ENCODE measurements at places on chromosomes 4 and X.

- DNase-seq, result no peak
Observed at GRCh38 chr4:174559894-174560293, 37.6 kb upstream of the HPGD start.

- no peak for DNase-seq
Observed at GRCh38 chr4:58602731-58603359, 1492.7 kb upstream of the IGFBP7 start.

GRCh38 chrX:138849521-138849920, 138.0 kb upstream of the FGF13 start:
- DNase-seq, result no peak

- no peak for DNase-seq
Observed at GRCh38 chr4:176437756-176438155, 118.0 kb downstream of the SPCS3 start.

GRCh38 chr4:1766106-1767060, 26.7 kb upstream of the FGFR3 start:
- DNase-seq, result peak; percentile 81

DNA sequence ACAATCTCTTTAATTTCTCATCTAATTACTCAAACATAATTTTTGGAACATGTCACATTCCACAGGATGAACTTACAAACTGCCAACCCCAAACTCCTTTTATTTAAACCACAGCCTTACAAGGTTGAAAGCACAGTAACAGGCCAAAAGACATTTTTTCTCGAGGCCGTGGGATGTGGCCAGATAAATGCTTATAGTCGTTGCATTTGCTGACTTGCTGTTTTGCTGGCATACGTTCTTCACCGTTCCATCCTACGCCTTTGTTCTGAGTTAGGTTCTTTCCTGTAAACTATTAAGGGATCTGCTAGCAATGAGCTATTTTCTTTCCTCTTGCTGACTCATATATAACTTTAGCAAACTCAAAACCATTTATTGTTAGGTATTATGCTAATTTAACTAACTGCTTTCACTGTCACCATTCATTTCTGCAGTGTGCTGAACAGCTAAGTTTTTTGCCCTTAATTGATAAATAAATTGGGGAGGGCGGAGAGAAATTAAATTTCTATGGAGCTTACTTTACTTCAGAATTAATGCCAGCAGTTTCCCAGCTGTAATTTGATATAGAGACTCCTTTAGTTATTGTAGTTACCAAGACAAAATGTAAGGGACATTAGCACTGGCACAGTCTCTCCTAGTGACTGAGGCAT, 135.1 kb upstream of the PACRGL start:
- no peak for DNase-seq

DNA sequence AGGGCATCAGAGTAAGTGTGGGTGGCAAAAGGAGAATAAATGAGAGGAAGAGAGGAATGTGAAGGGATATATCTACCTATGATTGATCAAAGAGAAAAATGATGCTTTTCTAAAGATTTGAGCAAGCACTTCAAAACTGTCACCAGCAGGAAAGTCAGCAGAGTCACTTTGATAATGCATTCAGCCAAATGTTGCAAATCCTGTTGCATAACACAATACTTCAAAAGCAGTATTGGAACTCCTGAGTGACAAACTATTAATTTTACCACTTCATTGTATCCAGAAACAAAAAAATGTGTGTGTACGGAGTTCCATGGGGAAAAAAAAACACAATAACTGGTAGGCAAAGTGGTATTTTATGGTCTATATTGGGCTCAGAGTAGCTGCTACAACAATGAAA, 160.3 kb downstream of the EMCN start:
- no peak for DNase-seq

- DNase-seq, result no peak
Observed at GRCh38 chrX:105468741-105469140, 248.2 kb upstream of the TEX13A start.

GRCh38 chrX:2712890-2713840, 22.1 kb downstream of the CD99 start:
- no peak for DNase-seq

DNA sequence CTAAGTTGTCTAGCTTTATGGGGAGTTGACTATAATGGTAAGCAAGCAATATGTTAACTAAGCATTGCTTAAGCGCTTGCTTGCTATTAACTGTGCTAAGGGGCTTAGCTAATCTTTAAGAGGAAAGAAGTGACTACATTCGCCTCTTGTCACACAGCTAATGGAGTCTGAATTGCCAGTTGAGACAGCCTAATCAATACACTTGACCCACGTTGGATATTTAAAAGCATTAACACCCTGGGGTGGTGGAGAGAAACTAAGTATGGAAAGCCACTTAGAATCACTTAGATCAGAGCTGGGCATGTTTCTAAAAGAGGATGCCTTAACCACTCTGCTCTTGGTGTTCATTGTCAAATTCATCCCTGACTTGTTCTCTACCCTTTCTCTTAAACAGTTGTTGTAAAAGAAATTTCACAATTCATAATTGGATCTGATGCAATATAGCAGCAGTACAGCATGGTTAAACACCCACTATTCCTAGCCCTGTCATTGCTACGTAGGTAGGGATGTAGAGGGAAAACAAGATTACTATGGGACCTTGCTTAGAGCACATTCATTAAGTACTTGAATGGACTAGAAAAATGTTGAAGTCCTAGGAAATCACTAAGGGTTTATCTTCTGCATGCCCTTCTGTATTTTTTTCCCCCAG, 3.5 kb downstream of the ZAR1 start:
- no peak for DNase-seq

DNA sequence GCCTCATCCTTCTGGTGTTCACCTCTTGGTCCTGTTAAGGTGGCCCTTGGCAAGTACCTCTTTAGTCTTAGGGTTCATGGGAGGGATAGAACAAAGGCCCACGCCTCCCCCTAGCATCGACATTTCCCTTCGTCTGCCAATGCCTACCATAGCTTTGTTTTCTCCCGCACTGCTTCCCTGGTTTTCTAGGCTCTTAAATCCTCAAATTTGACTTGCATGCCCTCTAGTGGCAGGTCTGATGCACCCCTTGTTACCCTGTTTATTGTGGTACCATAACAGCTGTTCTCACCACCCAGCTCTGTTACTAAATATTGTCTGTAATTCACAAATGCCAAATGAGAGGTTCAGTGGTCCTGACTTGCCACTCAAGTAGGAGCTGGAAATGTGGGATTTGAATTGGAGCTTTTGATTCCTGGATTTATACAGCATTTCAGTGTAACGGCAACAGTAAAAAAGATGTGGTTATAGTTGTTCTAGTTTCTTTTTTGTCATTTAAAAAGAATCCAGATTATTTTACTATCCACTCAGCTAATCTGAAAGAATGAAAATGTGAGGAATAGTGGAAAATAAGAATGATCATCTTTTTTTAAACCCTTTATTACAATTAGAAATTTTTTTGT, 100.1 kb downstream of the REPS2 start:
- DNase-seq, result peak; percentile 77

DNA sequence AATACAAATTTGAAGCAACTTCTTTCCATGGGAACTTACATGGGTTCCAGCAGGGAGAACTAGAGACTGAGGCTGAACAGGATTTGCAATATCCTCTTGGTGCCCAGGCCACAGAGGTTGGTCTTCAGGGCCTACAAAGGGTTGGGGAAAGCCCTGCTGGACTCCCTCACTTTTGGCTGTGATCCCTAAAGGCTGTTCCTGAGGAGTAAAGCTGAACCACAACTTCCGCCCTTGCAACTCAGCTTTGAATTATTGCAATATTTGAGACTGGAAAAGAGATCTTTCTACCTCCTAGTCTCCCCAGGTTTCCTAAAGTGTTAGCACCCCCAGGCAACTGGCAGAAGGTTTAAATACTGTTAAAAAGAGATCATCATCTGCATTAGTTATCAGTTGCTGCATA, 26.9 kb downstream of the DCHS2 start:
- DNase-seq, result no peak

- DNase-seq, result no peak
Observed at GRCh38 chr4:119623025-119623424, 5.6 kb downstream of the PDE5A start.

- DNase-seq, result peak; percentile 91
Observed at GRCh38 chrX:129961180-129962083, 21.0 kb upstream of the BCORL1 start.

DNA sequence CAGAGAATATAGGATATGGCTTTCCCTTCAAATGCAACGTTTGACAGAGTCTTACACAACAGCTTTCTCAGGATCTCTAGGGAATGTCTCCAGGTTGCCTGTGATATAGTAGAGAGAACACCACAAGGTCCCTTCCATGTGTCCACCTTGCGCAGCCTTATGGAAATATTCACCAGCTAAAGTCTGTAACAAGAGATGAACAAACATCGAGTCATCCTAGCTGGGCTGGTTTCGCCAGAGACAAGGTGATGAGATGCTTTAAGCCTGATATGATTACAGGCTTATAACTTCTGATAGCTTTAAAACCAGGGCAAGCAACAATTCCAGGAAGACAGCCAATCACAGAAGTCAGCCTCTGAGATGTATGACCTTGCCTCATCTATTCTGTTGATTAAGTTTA, 83.8 kb downstream of the SEL1L3 start:
- DNase-seq, result no peak

- DNase-seq, result no peak
Observed at GRCh38 chrX:68652326-68653170, 5.1 kb downstream of the STARD8 start.

DNA sequence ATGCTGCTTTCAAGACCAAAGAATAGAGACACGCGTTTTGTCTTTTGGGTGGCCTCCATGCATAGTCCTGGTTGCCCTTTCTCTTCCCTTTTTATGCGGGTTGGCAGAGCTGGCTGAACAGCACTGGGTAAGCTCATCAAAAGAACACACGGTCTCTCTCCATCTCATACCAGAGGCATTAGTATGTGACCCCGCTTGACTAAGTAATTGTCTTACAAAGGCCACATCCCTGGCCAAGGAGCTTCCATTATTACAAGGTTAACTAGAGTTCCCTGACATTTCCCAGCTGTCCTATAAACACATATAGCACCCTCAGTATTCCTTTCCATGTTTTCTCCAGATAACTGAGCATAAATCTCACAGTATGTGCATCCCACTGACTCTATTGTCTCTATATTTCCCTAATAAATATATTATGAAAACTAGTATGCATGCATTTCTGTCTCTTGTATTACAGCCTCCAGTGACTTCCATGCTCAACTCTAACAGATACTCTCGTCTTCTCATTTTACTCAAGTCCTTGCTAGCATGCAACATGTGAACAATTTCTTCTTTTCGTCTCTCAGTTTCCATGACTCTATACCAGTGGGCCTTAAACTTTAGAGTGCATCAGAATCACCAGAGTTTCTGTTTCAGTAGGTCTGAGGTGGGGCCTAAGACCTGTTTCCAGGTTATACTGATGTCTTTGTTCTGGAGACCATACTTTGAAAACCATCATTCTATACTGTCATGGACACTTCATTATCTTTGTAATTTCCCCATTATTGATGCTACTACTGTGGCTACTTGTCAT, 247.7 kb upstream of the ARSJ start:
- DNase-seq, result no peak

GRCh38 chrX:140317462-140317861, 187.4 kb downstream of the SOX3 start:
- DNase-seq, result no peak

GRCh38 chr4:12615822-12616221, 868.3 kb downstream of the RAB28 start:
- DNase-seq, result no peak

- DNase-seq, result no peak
Observed at GRCh38 chrX:138742217-138742616, 30.7 kb upstream of the FGF13 start.

GRCh38 chrX:18582910-18583493, 88.9 kb downstream of the RS1 start:
- DNase-seq, result no peak

DNA sequence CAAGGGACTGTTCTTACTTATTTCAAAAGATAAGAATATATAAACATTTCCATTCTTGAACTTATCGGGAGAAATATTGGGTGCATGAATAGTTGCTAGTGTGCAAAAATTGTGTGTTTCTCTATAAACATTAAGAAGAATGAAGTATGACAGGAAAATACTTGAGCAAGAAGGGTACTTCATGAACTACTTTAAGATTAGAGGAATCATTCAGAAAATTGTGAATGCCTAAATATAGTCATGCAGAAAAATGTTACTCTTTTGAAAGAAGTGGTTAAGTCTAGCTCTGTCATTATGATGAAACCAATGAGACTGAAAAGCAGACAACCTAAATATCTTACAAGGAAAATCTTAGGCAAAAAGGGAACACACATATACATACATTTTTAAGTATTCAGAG, 207.8 kb upstream of the PCDH18 start:
- no peak for DNase-seq

DNA sequence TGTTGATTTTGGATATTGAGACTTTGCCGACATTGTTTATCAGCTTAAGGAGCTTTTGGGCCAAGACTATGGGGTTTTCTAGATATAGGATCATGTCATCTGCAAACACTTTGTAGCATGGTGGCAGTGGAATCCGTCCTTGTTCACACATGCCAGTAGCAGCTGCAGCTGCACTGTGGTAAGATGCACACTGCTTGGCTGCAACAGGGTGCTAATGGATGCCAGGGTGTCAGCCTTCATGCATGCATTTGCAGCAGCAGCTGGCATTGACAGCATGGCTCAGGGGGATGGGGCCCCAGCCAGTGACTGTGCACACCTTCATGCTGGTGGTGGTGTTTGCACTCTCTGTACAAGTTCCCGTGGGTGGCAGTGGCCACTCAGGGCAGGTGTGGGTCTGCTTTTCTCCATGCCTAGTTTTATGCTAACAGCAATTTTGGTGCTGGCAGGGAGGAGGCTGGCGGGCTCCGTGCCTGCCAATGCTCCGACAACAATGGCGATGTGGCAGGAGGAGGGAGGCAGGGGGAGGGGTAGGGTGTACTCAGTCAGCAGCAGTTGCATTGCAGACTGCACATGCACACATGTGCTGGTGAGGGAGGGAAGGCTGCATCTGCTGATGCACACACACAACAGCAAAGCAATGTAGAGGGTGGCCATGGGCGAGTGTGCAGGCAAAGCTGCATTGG, 37.5 kb downstream of the BEX3 start:
- DNase-seq, result no peak

- DNase-seq, result no peak
Observed at GRCh38 chr4:99943904-99944437, 2.4 kb downstream of the DNAJB14 start.

GRCh38 chrX:133638285-133638684, 223.0 kb upstream of the GPC4 start:
- DNase-seq, result no peak

DNA sequence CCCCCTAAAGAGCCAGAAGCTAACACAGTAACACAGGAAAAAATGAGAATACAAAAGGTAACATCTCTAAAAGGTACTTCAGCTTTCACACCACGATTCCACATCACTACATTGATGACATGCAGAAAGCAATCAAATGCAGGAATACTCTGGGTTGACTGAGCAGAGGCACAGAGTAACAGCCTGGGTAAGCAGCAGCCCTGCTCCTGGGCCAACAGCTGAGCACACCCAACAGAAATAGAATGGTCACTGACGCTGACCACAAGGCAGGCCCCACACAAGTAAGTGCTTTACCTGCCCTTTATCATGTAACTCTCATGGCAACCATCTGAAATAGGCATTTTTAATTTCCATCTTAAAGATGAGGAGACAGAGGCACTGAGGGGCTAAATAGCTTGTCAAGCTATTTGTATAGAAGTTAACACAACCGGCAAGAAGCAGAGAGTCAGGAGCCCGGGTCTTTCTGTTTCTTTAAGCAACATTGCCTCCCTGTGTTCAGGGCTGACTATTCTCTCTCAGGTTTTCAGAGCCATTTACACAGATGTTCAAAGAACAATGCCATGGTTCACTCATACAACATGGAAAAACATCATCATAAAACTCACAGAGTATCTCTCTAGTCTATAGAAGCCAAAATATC, 168.9 kb downstream of the ZNF674 start:
- no peak for DNase-seq
